ENCODE measurements at places on chromosomes 5 and 9. TPM values are rescaled to one million over a fixed set of nuclear protein-coding genes. Genes with fewer than 3 reads are reported as not detected.

Gene TAF9
- total RNA-seq: 58.6 TPM

DNA sequence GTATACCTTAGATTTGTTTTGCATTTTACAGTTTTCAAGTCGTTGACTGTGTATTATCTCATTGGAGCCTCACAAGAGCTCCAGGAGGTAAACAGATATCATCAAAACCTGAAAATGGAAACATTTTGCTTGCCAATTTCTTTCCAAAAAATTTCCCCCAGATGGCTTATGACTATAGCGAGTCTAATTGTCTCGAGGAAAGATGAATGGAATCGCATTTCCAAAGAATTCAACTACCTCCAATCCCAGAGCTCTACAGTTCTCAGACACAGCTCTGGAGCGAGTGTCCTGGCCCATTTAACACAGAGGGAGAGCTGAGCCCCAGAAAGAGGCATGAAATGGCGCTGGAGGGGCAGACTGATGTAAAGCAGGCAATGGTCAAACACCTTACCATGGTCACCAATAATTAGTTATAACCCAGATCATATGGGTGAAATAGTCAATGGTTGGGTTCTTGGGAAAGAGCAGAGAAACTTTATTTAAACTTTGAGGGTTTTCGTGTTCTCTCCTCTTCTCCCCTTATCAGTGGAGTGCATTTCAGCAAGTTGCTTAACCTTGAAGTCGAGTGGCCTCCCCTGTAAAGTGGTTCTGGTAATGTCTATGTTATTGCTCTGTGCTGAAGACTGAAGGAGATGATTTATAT is 168.2 kb downstream of the ZDHHC21 start:
- DNase-seq: no peak

GRCh38 chr5:144281784-144282183 is 111.1 kb downstream of the KCTD16 start:
- DNase-seq: no peak

Gene EGFLAM
- total RNA-seq: 36.4 TPM

DNA sequence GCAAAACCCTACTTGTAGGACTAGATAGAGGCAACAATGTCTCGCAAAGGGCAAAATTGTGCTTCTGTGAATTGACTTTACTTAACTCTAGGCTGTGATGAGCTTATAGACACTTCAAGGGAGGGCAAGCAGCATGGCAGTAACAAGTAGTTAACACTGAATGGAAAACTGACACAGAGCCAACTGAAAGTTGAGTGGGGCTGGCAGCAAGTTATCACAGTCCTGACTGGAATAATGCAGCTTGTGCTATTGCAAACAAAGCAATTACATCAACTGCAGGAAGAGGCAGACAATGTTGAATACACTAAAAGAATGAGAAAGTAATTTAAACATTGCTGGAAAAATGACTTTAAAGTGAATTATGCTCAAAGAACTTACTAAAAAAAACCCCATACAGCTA is 62.2 kb downstream of the RNF38 start:
- DNase-seq: no peak

Gene RGS7BP
- total RNA-seq: 0.16 TPM

Gene SPATA31C1
- total RNA-seq: not detected

Gene C5
- 3.9 TPM for total RNA-seq

Gene SOHLH1
- not detected for total RNA-seq

Gene KCNN2
- total RNA-seq: not detected

DNA sequence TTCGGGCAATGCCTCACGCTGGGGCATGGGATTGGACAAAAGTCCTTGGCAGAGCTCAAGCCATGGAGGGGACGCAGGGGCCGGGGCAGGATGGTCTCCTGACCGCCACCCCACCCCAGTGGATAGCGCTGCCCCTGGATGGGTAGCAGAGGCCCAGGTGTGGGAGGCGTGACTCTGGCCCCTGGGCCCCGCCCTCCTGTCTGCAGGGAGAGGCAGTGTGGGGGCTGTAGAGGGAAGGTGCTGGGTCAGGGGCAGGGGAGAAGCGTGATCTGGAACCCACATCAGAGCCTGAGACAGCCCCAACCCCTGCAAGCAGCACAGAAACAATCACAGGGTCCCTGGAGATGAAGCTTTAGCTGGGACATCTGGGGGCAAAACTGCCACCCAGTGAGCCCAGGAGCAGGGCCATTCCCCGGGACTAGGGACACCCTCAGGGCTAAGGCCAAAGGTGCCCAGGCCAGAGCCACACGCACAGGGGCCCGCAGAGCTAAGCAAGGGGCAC is 36.2 kb downstream of the NACC2 start:
- DNase-seq: no peak

GRCh38 chr9:107705521-107705920 is 216.0 kb upstream of the KLF4 start:
- no peak for DNase-seq

DNA sequence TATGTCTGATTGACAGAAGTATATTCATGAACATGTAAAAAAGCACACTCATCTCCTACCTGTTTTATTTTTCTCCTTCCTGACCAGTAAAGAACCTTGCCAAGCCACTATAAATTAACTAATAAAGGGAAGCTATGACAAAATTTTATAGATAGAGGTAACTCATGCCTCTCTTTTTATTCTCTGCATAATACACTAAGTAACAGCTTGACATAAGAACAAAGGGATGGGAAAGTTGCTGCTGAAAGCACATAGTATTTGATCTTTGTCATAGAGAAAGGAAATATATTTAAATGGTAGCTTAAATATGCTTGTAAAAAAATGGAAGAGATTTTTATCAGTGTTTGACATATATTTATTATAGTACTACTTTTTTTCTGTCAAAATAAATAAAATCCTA is 1065.7 kb upstream of the CDH9 start:
- DNase-seq: no peak

Gene RNF224
- not detected for total RNA-seq

Measured in gastrocnemius medialis (tissue), 4 donors.